ENCODE measurements at places on chromosomes 12 and 14. TPM values are rescaled to one million over a fixed set of nuclear protein-coding genes. Genes with fewer than 3 reads are reported as not detected.
A peak's percentile ranks its signal among the peaks of the same experiment; 100 is the strongest.

GRCh38 chr14:91985008-91985407 is 37.5 kb upstream of the FBLN5 start:
- H3K27me3 ChIP-seq, result no peaks in the 10 kb centered on the region
- no peak overlapping the region for H3K27ac ChIP-seq
- no peak for DNase-seq
- H3K4me1 ChIP-seq, result no peaks in the 10 kb centered on the region

DNA sequence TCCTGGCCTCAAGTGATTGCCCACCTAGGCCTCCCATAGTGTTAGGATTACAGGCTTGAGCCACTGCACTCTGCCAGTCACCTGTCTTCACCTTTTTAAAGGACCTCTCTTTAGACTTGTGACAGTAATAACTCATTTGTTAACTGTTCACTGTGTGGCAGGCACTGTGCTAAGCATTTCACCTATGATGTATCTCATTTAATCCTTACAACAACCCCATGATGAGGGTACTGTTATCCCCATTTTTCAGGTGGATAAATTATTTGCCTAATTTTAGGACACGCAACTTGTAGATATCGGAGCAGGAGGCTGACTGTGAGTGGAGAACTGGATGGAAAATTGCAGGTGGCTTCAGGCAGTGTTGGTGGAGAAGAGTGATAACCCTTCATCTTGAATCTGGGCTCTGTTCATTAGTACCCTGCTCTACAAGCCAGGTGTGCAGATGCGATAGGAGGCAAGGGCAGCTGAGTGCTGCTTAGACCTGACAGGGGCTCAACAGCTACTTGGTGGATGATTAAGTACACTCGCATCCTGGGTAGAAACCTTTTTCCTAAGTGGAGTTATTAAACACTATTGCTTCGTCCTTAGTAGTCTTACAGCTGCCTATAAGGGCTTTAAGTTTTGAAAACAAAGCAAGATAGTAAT is 2.7 kb downstream of the TCTN1 start:
- peaks cover 10% of the 10 kb centered on the region for H3K4me1 ChIP-seq
- H3K27me3 ChIP-seq, result no peaks in the 10 kb centered on the region
- DNase-seq, result no peak
- H3K4me3 ChIP-seq, result no peak overlapping the region
- no peak overlapping the region for H3K27ac ChIP-seq

DNA sequence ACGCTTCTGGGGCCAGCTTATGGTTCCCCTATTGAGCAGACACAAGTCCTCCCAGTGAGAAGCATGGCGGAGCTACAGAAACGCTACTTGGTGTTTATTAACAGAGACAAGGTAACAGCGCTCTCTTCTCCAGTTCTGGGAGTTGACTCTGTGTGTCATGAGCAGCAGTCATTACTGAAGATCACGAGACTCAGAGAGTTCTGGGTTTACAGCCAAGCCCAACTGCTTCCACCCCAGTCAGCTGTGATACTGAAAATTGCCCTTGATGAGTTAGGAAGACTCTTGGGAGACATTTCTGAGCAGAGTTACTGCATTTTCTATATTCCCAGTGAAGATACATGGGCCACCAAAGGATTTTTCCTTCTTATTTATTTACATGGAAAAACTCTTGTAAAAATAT is 48.6 kb downstream of the CFAP251 start:
- DNase-seq, result no peak
- peaks cover 5% of the 10 kb centered on the region for H3K36me3 ChIP-seq
- H3K27me3 ChIP-seq, result no peaks in the 10 kb centered on the region
- no peak overlapping the region for H3K27ac ChIP-seq
- no peaks in the 10 kb centered on the region for H3K4me1 ChIP-seq

- no peak for DNase-seq
- no peak overlapping the region for H3K27ac ChIP-seq
- no peaks in the 10 kb centered on the region for H3K27me3 ChIP-seq
- no peak overlapping the region for H3K4me3 ChIP-seq
- no peaks in the 10 kb centered on the region for H3K36me3 ChIP-seq
Observed at GRCh38 chr12:16266085-16266484, 11.4 kb downstream of the SLC15A5 start.

GRCh38 chr12:88299567-88300101 is 157.5 kb downstream of the TMTC3 start:
- H3K4me1 ChIP-seq, result peaks cover 36% of the 10 kb centered on the region
- peak; percentile 58 for DNase-seq
- no peaks in the 10 kb centered on the region for H3K27me3 ChIP-seq
- H3K36me3 ChIP-seq, result peaks cover 12% of the 10 kb centered on the region
- H3K4me3 ChIP-seq, result peak overlapping the region; percentile 50

GRCh38 chr12:62720661-62721330 is 214.2 kb downstream of the PPM1H start:
- H3K4me1 ChIP-seq, result peaks cover 64% of the 10 kb centered on the region
- no peak for DNase-seq
- H3K27me3 ChIP-seq, result no peaks in the 10 kb centered on the region
- H3K36me3 ChIP-seq, result peaks cover 7% of the 10 kb centered on the region

DNA sequence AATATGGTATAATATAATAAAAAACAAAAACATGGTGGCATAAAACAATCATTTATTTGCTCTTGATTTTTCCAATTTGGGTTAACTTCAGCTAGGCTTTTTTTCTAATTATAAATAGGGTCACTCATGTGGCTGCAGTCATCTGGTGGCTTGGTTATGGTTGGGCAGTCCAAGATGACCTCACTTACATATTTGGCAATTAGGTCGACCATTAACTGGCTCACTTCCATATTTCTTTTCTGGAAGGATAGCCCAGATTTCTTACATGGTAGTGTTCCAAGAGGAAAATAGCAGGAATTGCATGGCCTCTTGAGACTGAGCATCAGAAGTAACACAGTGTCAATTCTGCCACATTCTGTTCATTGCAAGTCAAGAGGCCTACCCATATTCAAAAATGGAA is 153.4 kb downstream of the FUT8 start:
- no peak for DNase-seq
- H3K27ac ChIP-seq, result no peak overlapping the region
- no peak overlapping the region for H3K4me3 ChIP-seq
- peaks cover 7% of the 10 kb centered on the region for H3K36me3 ChIP-seq
- H3K27me3 ChIP-seq, result no peaks in the 10 kb centered on the region
- H3K4me1 ChIP-seq, result no peaks in the 10 kb centered on the region

GRCh38 chr12:47343684-47344567 is 264.2 kb upstream of the AMIGO2 start:
- H3K27me3 ChIP-seq, result no peaks in the 10 kb centered on the region
- DNase-seq, result no peak
- peaks cover 8% of the 10 kb centered on the region for H3K4me1 ChIP-seq
- no peak overlapping the region for H3K27ac ChIP-seq

DNA sequence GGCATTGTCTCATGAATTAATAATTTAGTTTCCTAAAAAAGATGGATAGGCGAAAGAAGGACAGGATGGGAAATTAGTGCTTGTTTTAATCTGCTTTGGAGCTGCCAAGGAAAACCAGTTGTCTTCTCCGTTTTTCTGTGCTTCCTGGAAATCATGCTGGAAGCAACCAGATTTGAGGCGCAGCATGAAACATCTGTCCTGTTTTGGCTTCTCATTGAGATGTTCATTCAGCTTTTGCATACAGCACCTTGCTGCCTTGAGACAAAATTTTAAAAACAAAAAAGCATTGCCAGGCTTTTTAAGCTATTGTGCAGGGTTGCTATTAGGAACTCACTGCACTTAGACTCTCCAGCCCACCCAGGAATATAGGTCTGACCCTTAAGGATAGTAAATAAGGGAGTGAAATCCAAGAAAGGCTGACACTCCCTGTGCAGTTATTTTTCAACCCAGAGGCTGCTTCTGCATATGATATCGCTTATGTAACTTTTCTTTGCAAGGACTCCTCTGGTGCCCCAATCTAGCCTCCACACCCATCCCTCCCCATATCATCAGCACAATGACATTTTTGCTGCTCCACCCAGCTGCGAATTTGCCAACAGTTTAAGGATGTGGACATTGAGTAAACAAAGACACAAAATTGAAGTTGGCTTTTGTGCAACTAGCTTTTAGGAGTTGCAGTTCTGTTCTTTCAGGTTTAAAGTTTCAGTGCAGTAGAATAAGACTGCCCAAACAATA is 46.9 kb upstream of the MDM1 start:
- DNase-seq, result no peak
- H3K27ac ChIP-seq, result no peak overlapping the region
- H3K27me3 ChIP-seq, result peaks cover 20% of the 10 kb centered on the region
- H3K36me3 ChIP-seq, result no peaks in the 10 kb centered on the region
- no peak overlapping the region for H3K4me3 ChIP-seq
- H3K4me1 ChIP-seq, result no peaks in the 10 kb centered on the region

DNA sequence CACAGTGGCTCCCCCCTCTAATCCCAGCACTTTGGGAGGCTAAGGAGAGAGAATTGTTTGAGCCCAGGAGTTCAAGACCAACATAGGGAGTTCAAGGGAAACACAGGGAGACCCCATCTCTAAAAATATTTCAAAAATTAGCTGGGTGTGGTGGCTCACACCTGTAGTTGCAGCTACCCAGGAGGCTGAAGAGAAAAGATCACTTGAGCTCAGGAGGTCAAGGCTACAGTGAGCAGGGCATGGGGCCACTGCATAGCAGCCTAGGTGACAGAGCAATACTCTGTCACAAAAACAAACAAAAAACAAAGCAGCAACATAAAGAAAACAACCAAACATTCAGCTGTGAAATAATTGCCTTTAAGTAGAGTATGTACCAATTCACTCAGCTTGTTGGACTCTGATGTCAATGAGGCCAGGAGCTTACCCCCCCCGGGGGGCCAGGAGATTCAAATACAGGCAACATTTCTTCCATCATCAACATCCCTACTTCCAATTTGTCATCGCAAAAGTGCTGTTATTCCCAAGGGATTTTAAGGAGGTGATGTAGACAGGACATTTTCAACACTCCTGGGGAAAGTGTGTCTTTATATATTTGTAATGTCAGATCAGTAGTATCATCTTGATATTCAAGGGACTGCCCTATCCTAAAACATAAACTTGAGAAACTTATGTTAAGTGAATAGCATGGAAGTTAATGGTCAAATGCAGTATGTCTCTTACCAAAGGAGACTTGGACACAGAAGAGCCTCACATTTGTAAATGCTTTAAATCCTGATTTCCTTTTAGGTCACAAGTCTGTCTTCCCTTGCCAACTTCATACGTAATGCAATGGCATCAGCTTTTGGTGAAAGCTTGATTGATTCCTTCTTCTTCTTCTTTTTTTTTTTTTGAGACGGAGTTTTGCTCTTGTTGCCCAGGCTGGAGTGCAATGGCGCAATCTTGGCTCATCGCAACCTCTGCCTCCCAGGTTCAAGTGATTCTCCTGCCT is 40.6 kb upstream of the AEBP2 start:
- H3K27ac ChIP-seq, result no peak overlapping the region
- H3K36me3 ChIP-seq, result no peaks in the 10 kb centered on the region
- H3K4me1 ChIP-seq, result peaks cover 10% of the 10 kb centered on the region
- DNase-seq, result no peak

GRCh38 chr12:108665608-108666202 is 32.0 kb upstream of the SELPLG start:
- no peak overlapping the region for H3K4me3 ChIP-seq
- no peak for DNase-seq
- no peak overlapping the region for H3K27ac ChIP-seq
- H3K36me3 ChIP-seq, result peaks cover 26% of the 10 kb centered on the region
- peaks cover 29% of the 10 kb centered on the region for H3K4me1 ChIP-seq

GRCh38 chr12:75862692-75863471 is 168.7 kb downstream of the PHLDA1 start:
- H3K36me3 ChIP-seq, result peaks cover 6% of the 10 kb centered on the region
- H3K27me3 ChIP-seq, result no peaks in the 10 kb centered on the region
- H3K27ac ChIP-seq, result peak overlapping the region; percentile 76

DNA sequence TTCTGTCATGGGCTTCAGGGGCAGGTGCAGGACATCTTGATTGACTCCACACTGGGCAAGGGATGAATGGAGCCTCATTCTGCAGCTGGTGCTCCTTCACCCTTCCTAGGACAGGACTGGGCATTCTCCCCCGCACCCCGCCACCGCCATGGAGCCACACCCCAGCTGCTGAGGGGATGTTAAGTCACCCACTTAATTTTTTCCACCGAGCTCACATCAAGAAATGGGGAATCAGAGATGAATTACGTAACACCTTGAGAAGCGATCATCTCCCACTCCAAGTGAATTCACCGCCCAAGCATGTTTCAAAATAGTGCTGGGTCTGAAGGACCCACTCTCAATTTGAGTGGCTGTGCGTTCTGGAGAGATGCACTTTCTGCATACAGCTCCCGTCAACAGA is 94.2 kb downstream of the EML1 start:
- no peaks in the 10 kb centered on the region for H3K4me1 ChIP-seq
- H3K27ac ChIP-seq, result no peak overlapping the region
- no peak for DNase-seq
- H3K4me3 ChIP-seq, result no peak overlapping the region

DNA sequence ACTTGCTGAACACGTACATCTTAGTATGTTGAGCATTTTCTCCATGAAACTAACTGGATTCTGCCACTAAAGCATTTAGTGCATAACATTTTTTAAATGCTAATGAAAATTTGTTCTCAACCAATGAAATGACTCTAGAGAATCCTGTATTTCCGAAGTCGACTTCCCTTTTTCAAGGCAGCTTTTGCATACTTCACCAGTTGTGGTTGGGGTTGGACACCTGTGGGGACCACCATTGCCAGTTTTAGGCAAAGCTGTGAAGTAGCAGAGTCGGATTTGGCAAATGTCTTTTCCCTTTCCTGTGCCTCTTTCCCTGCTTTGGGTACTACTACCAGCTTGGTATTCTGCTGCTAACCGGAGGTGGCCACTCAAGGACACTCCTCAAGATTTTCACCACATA is 349.2 kb downstream of the BCAT1 start:
- H3K36me3 ChIP-seq, result no peaks in the 10 kb centered on the region
- H3K27me3 ChIP-seq, result peaks cover 4% of the 10 kb centered on the region
- DNase-seq, result no peak

GRCh38 chr12:2396448-2396871 is 343.7 kb downstream of the CACNA1C start:
- H3K4me1 ChIP-seq, result no peaks in the 10 kb centered on the region
- no peak overlapping the region for H3K27ac ChIP-seq
- H3K36me3 ChIP-seq, result no peaks in the 10 kb centered on the region
- H3K27me3 ChIP-seq, result peaks cover 40% of the 10 kb centered on the region

GRCh38 chr12:108964371-108965352 is 56.2 kb downstream of the SVOP start:
- no peak overlapping the region for H3K27ac ChIP-seq
- H3K36me3 ChIP-seq, result no peaks in the 10 kb centered on the region
- no peak for DNase-seq
- no peaks in the 10 kb centered on the region for H3K4me1 ChIP-seq
- no peak overlapping the region for H3K4me3 ChIP-seq

DNA sequence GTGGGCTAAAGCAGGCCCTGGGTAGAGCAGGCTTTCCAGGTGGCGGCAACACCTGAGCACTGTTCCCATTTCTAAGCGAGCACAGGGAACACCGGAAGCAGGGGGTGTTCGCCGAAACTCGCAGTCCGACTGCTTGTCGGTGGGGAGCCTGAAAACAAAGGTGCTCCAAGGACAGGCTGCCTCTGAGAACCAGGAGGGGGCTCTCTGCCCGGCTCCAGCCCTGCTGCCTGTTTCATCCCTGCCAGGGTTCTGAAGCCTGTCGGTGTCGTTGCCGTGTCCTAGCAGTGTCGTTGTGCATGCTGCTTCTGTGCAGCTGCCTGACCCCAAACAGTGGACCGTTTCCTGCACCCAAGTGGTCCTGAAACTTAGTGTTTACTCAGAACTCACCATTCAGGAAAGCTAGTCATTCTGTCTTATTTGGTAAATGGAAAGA is 21.8 kb downstream of the CCNK start:
- H3K27ac ChIP-seq, result no peak overlapping the region
- H3K27me3 ChIP-seq, result no peaks in the 10 kb centered on the region
- no peak for DNase-seq
- H3K4me1 ChIP-seq, result no peaks in the 10 kb centered on the region

The GPRC5D gene
- total RNA-seq, result not detected

The PEX5 gene
- total RNA-seq, result 36.9 TPM

The NANOG gene
- total RNA-seq, result not detected

All from Calu3 (cell line).